ENCODE measurements at places on chromosomes 5 and 9. TPM values are rescaled to one million over a fixed set of nuclear protein-coding genes. Genes with fewer than 3 reads are reported as not detected.

DNA sequence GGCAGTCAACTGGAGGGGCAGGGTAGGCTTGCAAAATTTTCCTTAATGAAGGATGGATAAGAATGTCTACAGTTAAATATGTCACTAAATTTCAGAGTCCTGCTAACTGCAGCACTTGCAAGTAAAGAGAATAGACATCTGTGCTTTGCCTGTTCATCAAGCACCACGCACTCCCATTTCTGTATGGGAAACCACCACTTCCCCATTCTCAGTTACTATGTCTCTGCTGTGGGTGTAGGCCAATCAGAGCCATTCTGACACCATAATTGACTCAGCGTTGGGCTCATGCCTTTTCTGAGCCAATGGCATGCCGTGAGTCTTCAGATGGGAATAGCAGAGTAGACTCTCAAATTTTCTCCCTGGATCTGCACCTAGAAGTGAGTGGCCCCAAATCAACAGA is 247.5 kb downstream of the GABRB2 start:
- no peak for ATAC-seq

GRCh38 chr5:76582230-76583162 is 40.7 kb downstream of the F2RL2 start:
- no peak for ATAC-seq

- peak; percentile 73 for ATAC-seq
Observed at GRCh38 chr9:134205672-134206310, 41.4 kb upstream of the RNU6ATAC start.

DNA sequence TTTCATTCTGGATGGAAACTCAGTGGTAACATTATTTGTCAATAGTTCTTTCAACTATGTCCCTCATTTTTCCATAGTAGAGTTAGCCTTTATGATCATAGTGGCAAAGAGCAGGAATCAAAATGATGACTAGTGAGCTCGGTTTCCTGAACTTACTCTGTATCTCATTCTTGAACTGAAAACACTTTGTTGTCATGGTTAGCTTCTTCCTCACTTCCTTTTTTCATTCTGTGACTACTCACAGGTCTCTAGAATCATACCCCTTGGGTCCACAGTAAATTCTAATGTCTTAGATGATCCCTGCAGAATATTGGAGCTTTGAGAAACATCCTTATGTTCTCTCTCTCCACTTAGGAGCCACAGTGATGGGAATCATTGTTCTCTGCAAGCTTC is 29.4 kb upstream of the RECK start:
- peak; percentile 25 for ATAC-seq

The C5orf58 gene
- total RNA-seq, result not detected

GRCh38 chr9:28970241-28970654 is 1397.0 kb upstream of the C9orf72 start:
- no peak for ATAC-seq

The TIFAB gene
- 0.15 TPM for total RNA-seq

The NUTM2F gene
- total RNA-seq, result 0.69 TPM

GRCh38 chr5:18959535-18959934 is 1028.5 kb downstream of the CDH18 start:
- no peak for ATAC-seq

The CD72 gene
- 0.50 TPM for total RNA-seq

GRCh38 chr5:95738072-95738471 is 6.9 kb downstream of the RHOBTB3 start:
- no peak for ATAC-seq

DNA sequence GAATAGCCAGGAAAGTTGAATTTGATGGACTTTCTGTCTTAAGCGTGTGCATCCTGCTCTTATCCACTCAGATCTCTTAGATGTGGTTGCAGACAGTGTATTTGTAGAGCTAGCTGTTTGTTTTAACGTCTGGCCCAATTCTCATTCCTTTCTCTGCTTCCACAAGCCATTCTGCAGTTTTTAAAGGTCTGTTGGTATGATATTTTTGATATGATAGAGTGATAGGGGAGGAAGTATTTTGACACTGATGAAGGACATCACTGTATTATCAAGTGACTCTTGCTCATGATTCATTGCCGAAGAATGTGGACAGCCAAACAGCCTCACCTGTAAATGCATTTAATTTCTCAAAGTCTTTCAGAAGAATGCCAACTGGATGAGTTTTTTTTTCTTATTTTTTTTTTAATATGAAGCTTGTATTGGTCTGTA is 4.5 kb downstream of the TJP2 start:
- no peak for ATAC-seq

GRCh38 chr5:67199859-67200258 is 3.3 kb upstream of the CD180 start:
- no peak for ATAC-seq

DNA sequence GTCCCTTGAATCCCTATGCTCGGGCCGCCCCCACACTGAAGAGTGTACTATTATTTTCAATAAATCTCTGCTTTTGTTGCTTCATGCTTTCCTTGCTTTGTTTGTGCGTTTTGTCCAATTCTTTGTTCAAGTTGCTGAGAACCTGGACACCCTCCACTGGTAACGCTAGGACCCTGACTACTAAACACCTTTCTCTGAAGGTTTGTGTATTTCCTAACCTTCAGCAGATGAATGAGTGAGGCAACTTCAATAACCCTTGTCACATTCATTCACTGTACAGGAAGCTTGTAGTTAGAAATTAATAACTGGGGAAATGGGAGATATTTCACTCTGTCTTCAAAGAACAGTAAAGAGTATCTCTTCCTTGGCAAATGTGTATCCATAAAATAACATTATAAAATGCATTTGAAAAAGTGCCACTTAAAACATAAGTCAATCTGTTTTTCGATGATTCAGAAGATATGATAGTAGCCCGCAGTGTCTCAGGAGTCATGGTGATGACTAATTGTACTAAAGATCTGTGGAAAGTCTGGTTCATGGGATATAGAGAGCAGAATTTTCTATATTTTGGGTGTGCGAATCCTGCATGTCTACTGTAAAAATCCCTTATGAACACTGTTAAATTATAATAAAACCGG is 43.2 kb upstream of the ANKH start:
- no peak for ATAC-seq

The ECSCR gene
- 1.1 TPM for total RNA-seq

DNA sequence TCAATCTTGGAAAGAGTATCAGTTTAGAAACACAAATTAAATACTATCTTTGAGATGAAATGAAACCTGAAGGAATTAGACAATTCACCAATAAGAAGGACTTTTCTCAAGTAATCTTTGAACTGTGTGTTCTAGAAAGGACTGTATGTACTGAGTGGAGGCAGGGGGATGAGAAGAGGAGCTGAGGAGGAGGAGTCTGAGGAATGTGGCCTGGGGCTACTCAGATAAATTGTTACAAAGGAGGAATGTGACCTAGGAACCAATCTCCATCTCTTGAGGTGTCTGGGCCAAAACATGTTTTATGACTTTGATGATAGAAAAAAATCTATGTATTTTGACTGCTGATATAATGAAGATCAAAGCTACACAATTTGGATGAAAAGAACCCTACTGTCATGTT is 124.3 kb upstream of the ANKRD55 start:
- ATAC-seq, result no peak

The ACER2 gene
- total RNA-seq, result 1.4 TPM

DNA sequence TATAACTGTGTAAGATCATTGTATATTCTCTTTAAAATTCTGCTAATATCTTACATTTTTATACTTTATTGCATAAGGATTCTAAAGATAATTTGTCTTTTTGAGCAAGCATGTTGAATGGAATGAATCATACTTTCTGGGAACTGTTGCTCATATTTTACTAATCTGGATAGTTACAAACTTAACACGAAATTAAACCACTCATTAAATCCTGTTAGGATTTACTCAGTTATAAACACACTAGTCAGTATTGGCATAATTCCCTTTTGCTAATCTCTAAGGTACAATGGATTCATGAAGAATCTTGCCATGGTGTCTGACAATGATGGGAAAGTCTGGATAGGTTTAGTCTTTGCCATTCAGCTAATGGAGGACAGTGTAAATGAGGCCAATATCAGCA is 338.1 kb upstream of the SMC2 start:
- ATAC-seq, result no peak

GRCh38 chr5:658103-658502 is 35.0 kb downstream of the TPPP start:
- peak; percentile 46 for ATAC-seq

DNA sequence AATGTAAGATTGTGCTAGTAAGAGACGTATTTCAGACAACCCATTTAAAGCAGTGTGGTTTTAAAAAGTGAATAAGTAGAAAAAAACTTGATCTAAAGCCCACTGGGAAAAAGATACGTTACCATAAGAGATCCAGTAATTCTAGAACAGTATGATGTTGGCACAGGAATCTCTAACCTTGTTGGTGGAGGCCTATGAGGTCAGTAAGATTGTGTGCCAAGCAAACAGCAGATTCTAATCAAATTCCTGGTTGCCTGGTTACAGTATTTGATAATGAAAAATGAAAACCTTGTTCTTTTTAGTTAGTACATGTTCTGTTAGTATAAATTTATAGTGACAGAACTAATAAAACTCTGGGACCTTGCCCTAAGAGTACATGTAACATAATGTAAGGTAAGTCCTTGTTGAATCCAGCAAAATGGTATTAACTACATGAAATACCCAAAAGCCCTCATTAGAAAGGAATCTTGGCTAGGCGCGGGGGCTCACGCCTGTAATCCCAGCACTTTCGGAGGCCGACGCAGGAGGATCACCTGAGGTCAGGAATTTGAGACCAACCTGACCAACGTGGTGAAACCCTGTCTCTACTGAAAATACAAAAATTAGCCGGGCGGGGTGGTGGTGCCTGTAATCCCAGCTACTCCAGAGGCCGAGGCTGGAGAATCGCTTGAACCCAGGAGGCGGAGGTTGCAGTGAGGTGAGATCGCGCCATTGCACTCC is 33.2 kb upstream of the DMXL1 start:
- no peak for ATAC-seq

GRCh38 chr5:88689668-88690408 is 193.1 kb downstream of the MEF2C start:
- ATAC-seq, result no peak

The DNAI1 gene
- 2.4 TPM for total RNA-seq

DNA sequence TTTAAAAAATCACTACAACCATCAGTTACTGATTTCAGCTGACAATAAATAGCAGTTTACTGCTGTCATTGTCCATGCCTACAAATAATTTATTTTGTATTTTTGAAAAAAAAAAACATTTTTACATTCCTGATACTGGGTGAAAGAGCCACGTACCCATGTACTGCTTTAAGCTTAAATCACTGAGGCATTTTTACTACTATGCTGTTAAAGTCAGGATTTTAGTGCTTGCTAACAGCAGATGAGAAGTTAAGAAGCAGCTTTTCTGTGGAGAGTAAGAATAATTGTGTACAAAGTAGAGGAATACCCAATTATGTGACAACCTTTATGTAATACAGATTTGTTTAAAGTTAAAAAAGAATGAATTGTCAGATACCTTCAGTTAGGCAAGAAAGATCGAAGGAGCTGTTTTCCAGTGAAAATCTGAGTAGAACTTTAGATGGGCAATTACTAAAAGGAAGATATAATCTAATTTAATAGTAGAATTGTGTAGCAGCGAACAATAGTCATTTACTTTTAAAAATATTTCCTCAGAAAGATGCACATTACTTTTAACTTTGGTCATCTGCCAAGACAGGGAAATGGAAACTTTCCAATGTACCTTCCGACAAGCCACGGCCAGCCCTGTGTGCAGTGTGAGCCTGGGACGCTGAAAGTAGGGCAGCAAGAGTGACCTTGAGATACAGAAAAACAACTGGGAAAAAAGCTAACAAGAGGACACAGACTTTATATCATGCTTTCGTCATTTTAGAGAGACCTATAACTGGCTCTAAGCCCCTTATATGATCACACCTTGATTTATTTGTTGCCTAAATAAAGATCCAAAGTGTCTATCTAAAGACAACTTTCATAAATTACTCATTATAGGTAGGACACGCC is 39.9 kb downstream of the RHOBTB3 start:
- ATAC-seq, result no peak

- no peak for ATAC-seq
Observed at GRCh38 chr9:33923998-33924701, 107.2 kb downstream of the UBE2R2 start.

- ATAC-seq, result peak; percentile 61
Observed at GRCh38 chr5:180313677-180314505, 22.0 kb upstream of the MAPK9 start.

The ACOT12 gene
- 0.41 TPM for total RNA-seq

DNA sequence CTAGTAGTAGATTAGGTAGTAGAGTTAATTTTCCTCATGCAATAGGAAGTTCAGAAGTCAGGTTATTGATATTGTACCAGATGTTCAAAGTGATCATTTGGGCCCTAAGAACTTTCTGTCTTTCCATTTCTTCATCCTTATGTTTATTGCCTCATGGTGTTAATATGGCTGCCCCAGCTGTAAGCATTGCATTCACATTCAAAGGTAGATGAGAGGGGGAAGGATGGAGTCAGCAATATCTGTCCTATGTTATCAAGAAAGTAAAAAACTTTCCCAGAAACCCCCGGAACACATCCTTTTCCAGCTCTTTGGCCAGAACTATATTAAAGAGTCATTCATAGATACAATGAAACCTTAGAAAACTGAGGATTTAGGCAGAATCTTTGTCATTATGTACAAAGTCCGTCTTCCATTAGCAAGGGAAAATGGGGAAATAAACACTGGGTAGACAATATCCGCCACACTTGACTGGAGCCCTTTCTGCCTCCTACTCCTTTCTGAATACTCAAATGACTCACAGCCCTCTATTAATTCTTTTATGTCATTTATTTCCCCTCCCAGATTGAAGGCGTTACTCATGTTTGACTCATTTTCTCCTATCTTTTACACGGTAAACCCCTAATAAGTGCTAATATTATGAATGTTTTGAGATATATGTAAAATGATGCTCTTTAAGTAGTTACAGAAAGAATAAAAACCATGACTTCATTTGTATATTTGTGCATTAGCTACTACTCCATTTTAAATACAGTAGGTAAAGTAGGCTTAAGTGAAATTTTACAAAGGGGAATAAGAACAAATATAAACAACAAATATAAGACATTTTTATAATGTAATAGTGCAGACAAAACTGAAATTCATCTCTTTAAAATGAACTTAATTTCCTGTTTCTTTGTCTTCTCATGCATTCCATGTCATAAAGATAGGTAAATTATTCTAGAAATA is 127.6 kb downstream of the SLF1 start:
- no peak for ATAC-seq

The PCDHB10 gene
- total RNA-seq, result 0.16 TPM

GRCh38 chr5:88944751-88945531 is 62.0 kb upstream of the MEF2C start:
- no peak for ATAC-seq

- no peak for ATAC-seq
Observed at GRCh38 chr9:107960916-107961315, 471.3 kb upstream of the KLF4 start.

The PDCD1LG2 gene
- 0.05 TPM for total RNA-seq

- ATAC-seq, result no peak
Observed at GRCh38 chr9:4640027-4640426, 22.1 kb upstream of the PLPP6 start.

The PLGRKT gene
- 26.2 TPM for total RNA-seq

GRCh38 chr9:110536822-110537221 is 42.7 kb downstream of the SVEP1 start:
- ATAC-seq, result no peak
